DND-41 (cell line): ENCODE measurements at places on chromosomes 4 and X.

GRCh38 chr4:132982151-132982550, 166.9 kb upstream of the PCDH10 start:
- H3K4me1 ChIP-seq: no peaks in the 10 kb centered on the region
- H3K4me3 ChIP-seq: no peak overlapping the region
- H3K27ac ChIP-seq: no peak overlapping the region
- H3K36me3 ChIP-seq: no peaks in the 10 kb centered on the region

DNA sequence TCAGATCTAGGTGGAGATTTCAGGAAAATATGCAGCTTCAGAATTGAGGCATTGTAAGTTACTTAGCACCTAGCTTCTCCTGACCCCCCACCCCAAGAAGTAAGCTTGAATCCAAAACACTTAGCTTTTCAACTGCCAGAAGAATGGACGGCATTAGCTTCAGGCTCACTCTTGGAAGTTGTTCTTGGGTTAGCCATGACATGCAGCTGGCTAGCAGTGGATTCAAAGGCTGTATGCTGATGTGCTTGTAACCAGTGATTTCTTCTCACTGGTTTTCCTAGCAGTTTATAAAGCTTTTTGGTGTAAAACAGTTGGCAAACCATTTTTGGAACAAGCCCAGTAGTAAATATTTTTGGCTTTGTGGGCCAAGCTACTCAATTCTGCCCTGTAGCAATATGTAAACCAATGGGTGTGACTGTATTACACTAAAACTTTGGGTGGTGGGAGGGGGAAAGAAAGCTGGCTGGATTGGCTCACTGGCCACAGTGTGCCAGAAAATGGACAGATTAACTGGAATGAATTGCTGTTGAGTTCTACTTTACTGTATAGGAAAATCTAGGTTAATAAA, 85.6 kb downstream of the SHROOM2 start:
- no peaks in the 10 kb centered on the region for H3K4me1 ChIP-seq
- H3K27ac ChIP-seq: no peak overlapping the region
- H3K27me3 ChIP-seq: no peaks in the 10 kb centered on the region
- H3K4me3 ChIP-seq: no peak overlapping the region

GRCh38 chr4:72567821-72568675, 973 bp downstream of the ADAMTS3 start:
- DNase-seq: peak; percentile 22
- H3K27ac ChIP-seq: no peak overlapping the region
- peaks cover 22% of the 10 kb centered on the region for H3K27me3 ChIP-seq
- no peaks in the 10 kb centered on the region for H3K36me3 ChIP-seq
- H3K4me1 ChIP-seq: no peaks in the 10 kb centered on the region; the same call in 1 of the 2 replicates

DNA sequence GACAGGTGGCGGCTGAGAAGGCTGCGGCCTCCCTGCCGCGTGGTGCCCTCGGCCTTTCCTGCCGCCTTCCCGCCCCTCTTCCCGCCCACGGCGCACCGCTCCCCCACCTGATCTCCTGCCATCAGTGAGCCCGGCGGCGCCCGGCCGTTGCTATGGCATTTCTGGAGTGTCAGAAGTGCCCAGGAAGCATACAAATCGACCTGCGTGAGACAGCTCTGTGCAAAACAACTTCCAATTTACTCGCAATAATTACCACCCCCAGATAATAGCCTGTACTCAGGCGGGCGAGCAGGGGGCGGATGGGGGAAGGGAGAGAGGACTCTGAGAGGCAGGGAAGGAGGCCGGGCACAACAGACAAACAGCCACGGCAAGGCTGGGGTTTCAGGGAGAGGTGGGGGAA, 16.6 kb upstream of the ERCC6L start:
- H3K4me1 ChIP-seq: no peaks in the 10 kb centered on the region
- no peaks in the 10 kb centered on the region for H3K27me3 ChIP-seq
- no peak for DNase-seq
- H3K27ac ChIP-seq: no peak overlapping the region

DNA sequence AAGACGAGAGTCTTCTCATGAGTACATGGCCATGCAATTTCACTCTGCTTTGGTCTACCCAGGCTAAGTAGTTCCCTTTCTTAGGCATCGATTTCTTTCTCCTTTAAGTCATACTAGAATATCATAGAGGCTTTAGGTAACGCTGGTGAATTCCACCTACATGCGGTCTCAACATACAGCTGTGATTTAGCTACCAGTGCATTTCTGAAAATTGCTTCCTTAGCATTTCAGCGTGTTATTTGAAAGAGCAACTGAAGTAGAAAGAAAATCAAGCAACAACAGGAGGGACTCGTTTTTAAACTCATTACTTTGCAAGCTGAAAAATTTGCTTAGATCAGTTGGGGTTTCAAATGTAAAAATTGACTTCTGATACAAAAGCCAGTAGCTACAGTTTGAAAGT, 48.1 kb upstream of the RASGEF1B start:
- no peak overlapping the region for H3K27ac ChIP-seq
- H3K27me3 ChIP-seq: no peaks in the 10 kb centered on the region
- H3K4me3 ChIP-seq: no peak overlapping the region
- H3K36me3 ChIP-seq: no peaks in the 10 kb centered on the region
- no peaks in the 10 kb centered on the region for H3K4me1 ChIP-seq
- DNase-seq: no peak

- no peak overlapping the region for H3K4me3 ChIP-seq
- no peaks in the 10 kb centered on the region for H3K27me3 ChIP-seq
- H3K27ac ChIP-seq: no peak overlapping the region
- no peak for DNase-seq
These were observed 5.0 kb downstream of the SHOX start for GRCh38 chrX:635428-636090.

- peak overlapping the region; percentile 98 for H3K27ac ChIP-seq
- H3K27me3 ChIP-seq: no peaks in the 10 kb centered on the region
- H3K4me1 ChIP-seq: peaks cover 69% of the 10 kb centered on the region
- H3K36me3 ChIP-seq: peaks cover 47% of the 10 kb centered on the region
- peak overlapping the region; percentile 49 for H3K4me3 ChIP-seq
- no peak for DNase-seq
These were observed 481 bp downstream of the UTP3 start for GRCh38 chr4:70688795-70689231.

DNA sequence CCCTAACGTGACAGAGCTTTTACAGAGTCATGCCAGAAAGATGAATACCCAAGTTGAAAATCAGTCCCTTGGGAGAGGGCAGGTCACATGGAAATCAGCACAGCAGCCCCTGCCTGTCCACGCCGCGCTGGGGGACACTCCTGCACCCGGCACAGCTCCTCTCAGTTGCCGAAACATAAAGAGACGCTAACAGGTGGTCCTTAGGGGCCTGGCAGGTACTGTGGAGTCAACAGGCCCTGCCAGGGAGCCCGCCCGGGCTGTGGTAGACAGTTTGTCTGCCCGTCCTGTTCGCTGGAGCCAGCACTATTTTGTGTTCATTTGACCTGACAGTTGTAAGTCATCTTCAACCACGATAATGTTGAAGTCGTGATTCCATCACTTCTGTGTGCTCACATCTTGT, 30.5 kb downstream of the NELFA start:
- H3K4me3 ChIP-seq: no peak overlapping the region
- no peaks in the 10 kb centered on the region for H3K4me1 ChIP-seq
- H3K36me3 ChIP-seq: peaks cover 99% of the 10 kb centered on the region
- no peak for DNase-seq

- no peak overlapping the region for H3K27ac ChIP-seq
- no peaks in the 10 kb centered on the region for H3K36me3 ChIP-seq
- no peak for DNase-seq
- H3K27me3 ChIP-seq: no peaks in the 10 kb centered on the region
- no peaks in the 10 kb centered on the region for H3K4me1 ChIP-seq
These were observed 406.2 kb downstream of the MAPK10 start for GRCh38 chr4:85953651-85954018.

- no peak overlapping the region for H3K27ac ChIP-seq
- no peak overlapping the region for H3K4me3 ChIP-seq
- peaks cover 42% of the 10 kb centered on the region for H3K4me1 ChIP-seq
- DNase-seq: no peak
These were observed 159.2 kb upstream of the NDST4 start for GRCh38 chr4:115272594-115272993.

- no peaks in the 10 kb centered on the region for H3K36me3 ChIP-seq
- H3K27me3 ChIP-seq: no peaks in the 10 kb centered on the region
- peaks cover 6% of the 10 kb centered on the region for H3K4me1 ChIP-seq
- no peak overlapping the region for H3K27ac ChIP-seq
- H3K4me3 ChIP-seq: no peak overlapping the region
These were observed 331.9 kb upstream of the NDST3 start for GRCh38 chr4:117702353-117702752.

- H3K27ac ChIP-seq: no peak overlapping the region
- H3K36me3 ChIP-seq: no peaks in the 10 kb centered on the region
- no peak overlapping the region for H3K4me3 ChIP-seq
- H3K27me3 ChIP-seq: no peaks in the 10 kb centered on the region
- DNase-seq: no peak
These were observed 59.4 kb downstream of the CLCN4 start for GRCh38 chrX:10216208-10216607.

DNA sequence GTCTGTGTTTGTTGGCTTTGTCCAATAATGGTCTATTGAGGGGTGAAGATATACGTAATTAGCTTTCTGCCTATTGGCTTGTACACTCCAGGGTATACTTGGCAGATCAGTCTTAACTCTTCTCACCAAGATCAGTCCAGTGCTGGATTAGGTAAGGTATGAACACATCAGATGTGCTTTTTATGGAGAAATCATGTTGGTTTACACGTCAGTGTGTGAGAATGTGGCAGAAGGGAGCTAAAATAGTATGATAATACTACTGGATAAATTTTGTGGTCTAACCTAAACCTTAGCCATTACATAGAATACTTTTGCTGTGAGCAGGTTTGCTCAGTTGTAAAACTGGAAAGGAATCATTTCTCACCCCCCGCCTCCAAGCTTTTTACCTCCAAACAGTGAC, 4.2 kb downstream of the PDHA1 start:
- DNase-seq: no peak
- H3K27ac ChIP-seq: no peak overlapping the region
- H3K27me3 ChIP-seq: no peaks in the 10 kb centered on the region
- H3K4me3 ChIP-seq: no peak overlapping the region
- peaks cover 33% of the 10 kb centered on the region for H3K36me3 ChIP-seq
- peaks cover 25% of the 10 kb centered on the region for H3K4me1 ChIP-seq

GRCh38 chr4:78829296-78829695, 53.1 kb downstream of the BMP2K start:
- no peaks in the 10 kb centered on the region for H3K27me3 ChIP-seq
- H3K4me3 ChIP-seq: no peak overlapping the region
- no peak for DNase-seq
- no peak overlapping the region for H3K27ac ChIP-seq

GRCh38 chr4:8113611-8114377, 44.8 kb downstream of the ABLIM2 start:
- no peak for DNase-seq
- no peak overlapping the region for H3K4me3 ChIP-seq
- H3K27ac ChIP-seq: no peak overlapping the region
- no peaks in the 10 kb centered on the region for H3K4me1 ChIP-seq
- no peaks in the 10 kb centered on the region for H3K27me3 ChIP-seq

DNA sequence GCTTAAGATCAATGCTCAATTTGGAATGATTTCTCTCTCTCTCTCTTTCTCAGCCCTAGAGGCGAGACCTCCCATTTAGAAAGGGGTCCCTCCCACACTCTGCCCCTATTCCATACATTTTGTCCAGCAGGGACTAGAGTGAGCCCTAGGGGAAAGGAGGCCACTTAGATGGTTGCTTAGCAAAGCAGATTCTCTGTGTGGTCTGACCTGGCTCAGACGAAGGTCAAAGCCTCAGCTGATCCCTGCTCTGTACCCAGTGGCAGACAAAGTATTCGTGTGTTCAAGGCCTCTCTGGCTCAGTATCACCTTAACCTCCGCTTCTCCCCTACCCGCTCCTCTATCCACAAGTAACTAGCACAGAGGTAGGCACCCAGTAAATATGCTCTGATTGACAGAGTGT, 78.4 kb downstream of the HPRT1 start:
- no peaks in the 10 kb centered on the region for H3K27me3 ChIP-seq
- peaks cover 15% of the 10 kb centered on the region for H3K4me1 ChIP-seq

- H3K27ac ChIP-seq: no peak overlapping the region
- H3K27me3 ChIP-seq: no peaks in the 10 kb centered on the region
- peaks cover 14% of the 10 kb centered on the region for H3K36me3 ChIP-seq
- H3K4me3 ChIP-seq: no peak overlapping the region
- no peak for DNase-seq
These were observed 1.6 kb upstream of the MAB21L2 start for GRCh38 chr4:150580306-150580705.

- no peaks in the 10 kb centered on the region for H3K4me1 ChIP-seq
- no peak overlapping the region for H3K27ac ChIP-seq
- no peaks in the 10 kb centered on the region for H3K36me3 ChIP-seq
- DNase-seq: no peak
These were observed 106.9 kb upstream of the DCAF12L2 start for GRCh38 chrX:126272795-126273497.

GRCh38 chrX:130211415-130212186, 39.8 kb downstream of the RAB33A start:
- no peaks in the 10 kb centered on the region for H3K27me3 ChIP-seq
- H3K4me3 ChIP-seq: no peak overlapping the region
- H3K4me1 ChIP-seq: no peaks in the 10 kb centered on the region
- H3K36me3 ChIP-seq: peaks cover 42% of the 10 kb centered on the region; the same call in 1 of the 2 replicates

GRCh38 chrX:148804579-148805355, 304.4 kb downstream of the AFF2 start:
- no peak overlapping the region for H3K4me3 ChIP-seq
- no peaks in the 10 kb centered on the region for H3K4me1 ChIP-seq
- no peak for DNase-seq
